ENCODE measurements at places on chromosomes 16 and 17.

GRCh38 chr16:68246666-68247065 lies 1.5 kb downstream of the PLA2G15 start:
- no peak for DNase-seq

DNA sequence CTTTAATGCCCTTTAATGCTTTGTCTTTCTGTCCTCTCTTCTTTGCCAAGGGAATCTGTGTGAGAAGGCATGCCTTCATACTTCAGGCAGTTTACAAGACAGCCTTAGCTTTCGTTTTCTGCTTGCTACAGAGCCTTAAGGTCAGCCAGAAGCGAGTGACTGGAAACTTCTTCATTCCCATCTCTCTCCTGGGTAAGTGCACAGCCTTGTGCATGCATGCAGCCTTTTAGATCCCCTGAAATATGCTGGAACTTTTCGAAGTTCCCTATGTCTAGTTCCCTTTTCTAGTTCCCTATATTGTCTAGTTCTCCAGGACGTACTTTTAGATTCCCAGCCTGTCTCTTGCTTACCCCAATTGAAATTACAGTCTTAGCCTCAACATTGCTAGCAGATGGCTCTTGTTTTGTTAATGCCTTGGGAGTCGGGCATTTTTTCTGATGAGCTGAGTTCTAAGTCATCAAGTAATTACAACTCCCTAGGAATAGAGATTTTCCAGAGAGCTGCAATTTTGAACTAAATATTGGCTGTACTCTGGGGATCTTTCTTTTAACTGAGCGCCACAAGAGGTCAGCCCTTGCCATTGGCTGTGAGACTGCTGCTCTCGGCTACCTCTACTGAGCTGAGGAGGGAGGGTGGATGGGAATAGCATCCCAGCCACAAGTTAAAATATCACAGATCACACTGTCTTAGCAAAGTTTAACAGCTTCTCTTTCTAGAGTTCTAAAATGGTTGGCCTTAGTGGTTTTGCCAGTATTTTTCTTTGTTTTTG lies 22.7 kb upstream of the PPM1D start:
- no peak for DNase-seq

- DNase-seq = no peak
Observed at GRCh38 chr17:48787828-48788227, 29.2 kb downstream of the TTLL6 start.

- DNase-seq = peak; percentile 1
Observed at GRCh38 chr17:144936-145670, 7.7 kb downstream of the SCGB1C2 start.

- DNase-seq = no peak
Observed at GRCh38 chr17:61251939-61252865, 147.4 kb upstream of the TBX2 start.

GRCh38 chr17:57471868-57472368 lies 215.6 kb downstream of the MSI2 start:
- no peak for DNase-seq

DNA sequence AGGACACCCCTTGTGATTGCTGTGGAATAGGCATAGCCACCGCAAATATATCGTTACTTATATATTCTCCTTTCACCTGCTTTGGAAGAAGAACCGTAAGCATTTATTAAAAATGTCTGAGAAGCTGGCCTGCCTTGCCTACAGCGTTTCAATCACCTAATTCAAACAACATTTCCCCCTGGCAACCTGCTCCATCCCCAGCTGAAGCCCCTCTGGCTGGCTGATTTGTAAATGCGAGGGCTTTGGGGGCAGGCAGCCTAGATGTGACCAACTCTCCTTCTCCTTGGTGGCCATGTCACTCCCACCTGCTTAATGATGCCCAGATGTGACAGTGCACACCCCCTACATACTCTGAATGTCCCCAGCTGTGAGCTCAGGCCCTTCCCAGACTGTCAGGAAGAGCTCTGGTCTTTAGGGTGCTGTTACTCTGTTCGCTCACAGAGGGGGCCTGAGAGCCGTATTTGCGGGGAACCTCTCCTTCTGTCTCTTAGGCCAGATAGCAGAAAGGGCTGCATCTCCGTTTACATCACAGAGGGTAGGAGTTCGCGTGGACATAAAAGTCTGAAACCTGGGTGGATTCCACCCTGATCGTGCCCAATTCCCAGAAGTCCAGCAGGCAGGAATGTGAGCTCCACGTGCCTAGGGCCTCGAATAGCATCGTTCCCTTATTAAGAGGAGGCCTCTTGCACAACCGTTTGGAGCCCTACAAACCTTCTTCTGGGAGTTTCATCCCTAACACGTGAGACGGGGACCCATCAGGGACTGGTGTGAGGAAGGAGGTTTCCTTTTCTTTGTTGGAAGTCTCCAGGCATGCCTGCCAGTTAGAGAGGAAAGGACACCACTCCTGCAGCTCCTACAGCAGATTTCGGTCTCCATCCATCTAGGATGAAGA lies 2.4 kb upstream of the SDK2 start:
- peak; percentile 33 for DNase-seq

DNA sequence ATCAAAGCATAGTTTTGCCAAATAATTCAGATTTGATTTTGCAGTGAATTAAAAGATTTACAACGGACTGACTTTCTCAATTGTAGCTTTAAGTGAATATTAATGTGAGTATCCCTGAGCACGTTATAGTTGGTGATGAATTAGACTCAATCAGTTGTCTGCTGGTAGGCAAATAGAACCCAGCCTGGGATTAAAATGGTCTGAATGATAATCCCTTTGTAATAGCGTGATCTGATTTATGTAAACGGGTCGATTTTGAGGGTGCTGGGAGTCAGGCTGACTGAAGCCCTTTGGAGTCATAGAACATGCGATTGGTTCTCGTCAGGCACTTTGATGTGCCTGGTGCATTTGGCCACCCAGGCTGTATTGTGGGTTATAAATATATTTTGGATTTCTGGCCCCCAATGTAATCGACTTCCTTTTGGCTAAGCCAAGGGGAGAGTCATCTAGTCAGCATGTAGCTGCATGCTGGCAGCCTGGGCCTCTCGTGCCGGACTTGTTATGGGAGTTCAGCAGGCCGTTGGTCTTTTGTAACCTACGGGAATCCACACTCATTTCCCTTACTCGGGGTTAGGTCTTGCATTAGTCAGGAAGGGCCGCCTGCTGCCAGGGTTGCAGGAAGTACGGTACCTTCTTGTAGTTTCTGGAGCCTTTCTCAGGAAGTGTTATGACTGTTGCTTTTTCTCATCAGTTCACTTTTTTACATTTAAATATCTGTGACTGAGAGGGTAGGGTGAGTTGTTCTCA lies 5.4 kb downstream of the PGS1 start:
- peak; percentile 55 for DNase-seq

DNA sequence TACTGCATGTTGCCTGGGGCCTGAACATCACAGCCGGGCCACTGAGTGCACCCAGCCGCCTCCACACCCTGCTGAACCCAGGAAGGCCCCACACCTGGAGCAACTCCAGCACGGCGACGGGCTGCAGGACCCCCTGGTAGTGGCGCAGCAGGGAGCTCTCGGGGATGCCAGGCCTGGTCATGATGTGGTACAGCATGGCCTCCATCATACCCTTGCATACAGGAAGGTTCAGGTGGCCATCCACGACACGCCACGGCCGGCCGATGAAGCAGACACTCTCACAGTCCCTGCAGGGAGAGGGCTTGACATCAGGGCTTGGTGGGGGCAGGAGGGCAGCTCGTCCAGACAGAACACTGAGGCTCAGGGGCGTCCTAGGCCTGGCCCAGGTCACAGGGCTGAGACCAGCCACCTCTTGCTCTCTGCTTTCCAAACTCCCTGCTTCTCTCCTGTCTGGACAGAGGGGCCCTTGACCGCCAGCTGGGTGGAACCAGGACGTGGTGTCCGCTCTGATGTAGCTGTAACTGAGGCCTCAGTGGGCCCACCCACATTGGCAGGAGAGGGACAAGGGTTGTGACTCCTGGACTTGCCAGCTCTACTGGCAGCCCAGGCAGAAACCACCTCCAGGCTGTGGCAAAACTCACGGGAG lies 60.3 kb downstream of the IL21R start:
- DNase-seq = no peak

DNA sequence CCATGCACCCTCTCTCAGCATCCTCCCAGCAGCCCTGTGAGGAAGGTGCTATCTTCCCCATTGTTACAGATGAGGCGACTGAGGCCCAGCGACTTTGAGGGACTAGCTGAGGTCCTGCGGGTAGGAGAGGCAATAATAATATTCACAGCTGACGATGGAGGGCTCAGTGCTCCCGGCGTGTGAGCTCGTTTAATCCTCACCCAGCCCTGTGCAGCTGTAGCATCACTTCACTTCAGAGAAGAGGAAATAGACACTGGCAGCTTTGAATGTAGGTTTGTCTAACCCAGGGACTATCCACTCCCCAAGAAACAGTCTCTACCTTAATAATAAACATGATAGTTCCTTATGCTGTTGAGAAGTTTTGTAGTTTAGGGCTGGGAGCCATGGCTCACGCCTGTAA lies 21.6 kb downstream of the LASP1 start:
- DNase-seq = no peak

- no peak for DNase-seq
Observed at GRCh38 chr16:3690980-3691720, 26.2 kb downstream of the TRAP1 start.

- DNase-seq = no peak
Observed at GRCh38 chr17:17606416-17607000, 15.0 kb upstream of the PEMT start.

- DNase-seq = no peak
Observed at GRCh38 chr16:72094266-72094610, 591 bp downstream of the DHX38 start.

GRCh38 chr16:23934610-23935236 lies 98.9 kb downstream of the PRKCB start:
- DNase-seq = no peak

GRCh38 chr17:42279776-42280630 lies 3.8 kb upstream of the STAT5B start:
- DNase-seq = no peak

DNA sequence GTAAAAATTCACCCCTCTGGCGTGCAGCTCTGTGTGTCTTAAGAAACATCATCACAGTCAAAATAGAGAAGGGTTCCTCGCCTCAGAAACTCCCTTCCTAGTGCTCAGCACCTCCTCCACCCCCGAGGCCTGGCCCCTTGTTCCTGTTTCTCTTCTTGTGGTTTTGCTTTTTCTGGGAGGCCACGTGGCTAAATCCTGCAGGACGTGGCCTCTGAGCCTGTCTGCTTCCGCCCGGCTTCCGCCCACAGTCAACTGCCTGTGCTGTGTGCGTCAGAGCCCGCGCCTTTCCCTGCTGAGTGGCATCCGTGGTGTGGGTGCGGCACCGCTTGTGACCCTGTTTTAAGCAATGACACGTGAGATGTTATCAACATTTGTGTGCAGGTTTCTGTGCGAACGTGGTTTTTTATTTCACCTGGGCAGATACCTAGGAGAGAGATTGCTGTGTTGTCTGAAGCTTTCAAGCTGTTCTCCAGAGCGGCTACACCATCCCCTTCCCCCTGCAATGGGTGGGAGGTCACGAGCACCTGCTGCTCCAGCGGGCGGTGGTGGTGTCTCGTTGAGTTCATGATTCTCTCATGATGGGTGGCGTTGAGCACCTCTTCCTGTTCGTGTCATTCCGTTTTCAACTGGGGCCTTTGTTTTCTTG lies 21.7 kb downstream of the ACSF3 start:
- DNase-seq = no peak

- DNase-seq = no peak
Observed at GRCh38 chr16:11151885-11152629, 103.9 kb downstream of the SOCS1 start.

DNA sequence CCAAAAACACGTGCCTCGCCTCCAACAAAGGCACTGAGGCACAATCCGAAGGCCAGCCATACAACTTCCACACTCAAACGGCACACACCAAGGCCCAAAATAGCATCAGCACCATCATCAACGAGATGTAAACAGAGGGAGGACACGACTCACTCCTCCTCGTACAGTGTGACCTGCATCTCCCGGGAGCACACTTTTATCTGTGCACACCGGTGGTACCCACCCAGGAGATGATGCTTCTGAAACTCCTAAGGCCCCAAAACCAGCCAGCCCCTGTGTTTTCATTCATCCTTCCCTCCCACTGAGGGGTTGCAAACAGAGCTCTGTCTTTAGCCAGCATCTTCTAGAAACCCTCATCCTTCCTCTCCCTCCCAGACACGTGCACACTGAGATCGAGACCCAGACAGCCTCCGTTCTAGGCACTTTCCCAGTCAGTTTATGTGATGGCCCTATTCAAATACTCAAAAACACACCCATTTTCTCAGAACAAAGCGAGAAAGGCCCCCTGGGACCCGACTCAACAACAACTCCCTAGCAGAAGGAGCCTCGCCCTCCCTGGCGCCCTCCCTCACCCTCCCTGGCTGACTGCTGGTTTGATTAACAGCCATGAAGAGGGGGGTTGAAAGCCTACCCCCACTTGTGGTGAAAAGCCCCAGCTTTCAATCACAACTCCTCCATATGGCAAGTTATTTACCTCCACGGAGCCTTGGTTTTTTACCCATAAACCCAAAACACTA lies 76.3 kb downstream of the GAS7 start:
- no peak for DNase-seq

GRCh38 chr16:86748652-86749051 lies 170.3 kb downstream of the FOXL1 start:
- no peak for DNase-seq

DNA sequence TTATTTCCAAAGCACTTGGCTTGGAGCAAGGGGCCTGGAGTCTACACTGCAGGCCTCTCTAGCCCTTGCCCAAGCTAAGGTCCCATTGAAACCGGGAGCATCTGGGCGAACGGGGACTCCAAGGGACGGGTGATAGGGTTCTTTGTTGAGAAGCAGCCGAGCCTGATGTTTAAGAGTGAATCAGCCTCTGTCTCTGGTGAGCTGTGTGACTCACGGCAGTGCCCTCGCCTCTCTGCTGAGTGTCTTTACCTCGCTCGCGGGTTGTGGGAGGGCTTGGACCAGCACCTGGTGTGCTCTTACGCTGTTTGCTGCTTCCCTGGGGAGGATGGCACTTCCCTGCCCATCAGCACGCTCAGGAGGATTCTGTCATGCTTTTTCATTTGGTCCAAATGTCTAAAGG lies 1.3 kb downstream of the HGS start:
- no peak for DNase-seq

- DNase-seq = no peak
Observed at GRCh38 chr16:30551781-30552180, 6.4 kb downstream of the ZNF764 start.

DNA sequence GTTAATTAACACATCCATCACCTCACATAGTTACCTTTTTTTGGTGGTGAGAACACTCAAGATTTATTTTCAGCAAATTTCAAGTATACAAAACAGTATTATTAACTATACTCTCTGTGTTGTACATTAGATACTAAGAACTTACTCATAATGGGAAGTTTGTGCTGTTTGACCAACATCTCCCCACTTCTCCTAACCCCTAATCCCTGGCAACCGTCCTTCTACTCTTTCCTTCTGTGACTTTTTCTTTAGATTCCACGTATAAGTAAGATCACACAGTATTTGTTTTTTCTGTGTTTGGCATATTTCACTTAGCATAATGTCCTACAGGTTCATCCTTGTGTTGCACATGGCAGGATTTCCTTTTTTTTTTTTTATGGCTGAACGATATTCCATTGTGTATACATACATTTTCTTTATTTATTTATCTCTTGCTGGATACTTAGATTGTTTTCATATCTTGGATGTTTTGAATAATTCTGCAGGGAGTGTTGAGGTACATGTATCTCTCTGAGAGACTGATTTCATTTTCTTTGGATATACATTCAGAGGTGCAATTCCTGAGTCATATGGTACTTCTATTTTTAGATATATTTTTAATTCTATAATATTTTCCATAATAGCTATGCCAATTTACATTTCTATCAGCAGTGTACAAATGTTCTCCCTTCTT lies 19.0 kb downstream of the PPM1D start:
- DNase-seq = no peak

- no peak for DNase-seq
Observed at GRCh38 chr17:46117850-46118696, 75.2 kb downstream of the KANSL1 start.
